Upper lobe of left lung (tissue), 6 donors: ENCODE measurements at places on chromosomes 7 and 10.

GRCh38 chr7:2248984-2249694 lies 7.1 kb downstream of the NUDT1 start:
- no peaks in the 10 kb centered on the region for H3K27me3 ChIP-seq
- no peak overlapping the region for H3K4me3 ChIP-seq
- H3K36me3 ChIP-seq, result peaks cover 9% of the 10 kb centered on the region
- H3K27ac ChIP-seq, result peak overlapping the region; percentile 26

DNA sequence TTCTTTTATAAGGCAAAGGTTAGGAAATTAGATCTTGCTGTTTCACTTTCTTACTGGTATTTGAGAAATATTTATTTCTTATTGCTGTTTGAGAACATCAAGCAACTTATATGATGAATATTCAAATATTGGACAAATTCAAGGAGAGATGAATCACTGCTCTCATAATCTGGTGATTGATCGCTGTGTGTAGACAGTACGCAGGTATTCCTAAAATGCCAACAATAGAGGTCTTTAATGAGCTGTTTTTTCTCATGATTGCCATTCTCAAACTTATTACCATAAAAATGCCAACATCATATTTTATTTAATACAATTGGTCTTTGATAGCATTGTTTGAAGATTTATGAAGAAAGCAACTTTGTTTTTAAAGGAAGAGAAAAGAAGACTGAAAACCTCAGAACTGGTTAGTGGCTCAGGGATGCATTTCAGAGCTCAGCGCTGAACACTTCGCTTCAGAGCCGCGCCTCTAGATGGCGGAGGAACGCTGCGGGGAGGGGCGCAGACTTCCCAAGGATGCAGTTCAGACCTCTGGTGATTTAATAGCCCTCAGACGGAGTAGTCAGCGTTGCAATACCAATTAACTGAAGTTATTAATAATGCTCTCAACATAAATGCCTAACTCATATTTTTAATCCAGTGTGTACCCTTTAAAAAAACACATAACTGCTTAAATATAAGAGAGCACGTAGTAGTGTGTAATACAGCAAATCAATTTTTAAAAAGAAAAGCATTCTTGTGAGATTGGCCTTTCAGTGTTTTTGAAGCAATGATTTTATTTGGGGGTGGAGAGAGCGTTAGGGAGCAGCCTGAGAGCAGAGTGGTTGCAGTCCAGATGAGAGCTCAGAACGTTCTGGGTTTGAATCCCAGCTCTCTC lies 38.5 kb upstream of the STEAP4 start:
- H3K27me3 ChIP-seq, result no peaks in the 10 kb centered on the region
- H3K4me3 ChIP-seq, result no peak overlapping the region
- no peaks in the 10 kb centered on the region for H3K4me1 ChIP-seq
- peak; percentile 75 for DNase-seq

GRCh38 chr7:43439631-43440401 lies 143.1 kb upstream of the STK17A start:
- no peak overlapping the region for H3K27ac ChIP-seq
- H3K4me1 ChIP-seq, result no peaks in the 10 kb centered on the region
- H3K36me3 ChIP-seq, result no peaks in the 10 kb centered on the region
- DNase-seq, result peak; percentile 27
- H3K4me3 ChIP-seq, result no peak overlapping the region
- no peaks in the 10 kb centered on the region for H3K27me3 ChIP-seq

GRCh38 chr10:114698271-114699061 lies 40.4 kb upstream of the ABLIM1 start:
- H3K36me3 ChIP-seq, result no peaks in the 10 kb centered on the region
- H3K4me1 ChIP-seq, result peaks cover 8% of the 10 kb centered on the region
- no peak for DNase-seq
- H3K27ac ChIP-seq, result no peak overlapping the region
- H3K27me3 ChIP-seq, result no peaks in the 10 kb centered on the region
- no peak overlapping the region for H3K4me3 ChIP-seq

GRCh38 chr10:16545116-16545736 lies 23.5 kb upstream of the C1QL3 start:
- no peak for DNase-seq
- no peaks in the 10 kb centered on the region for H3K36me3 ChIP-seq
- H3K27ac ChIP-seq, result no peak overlapping the region

DNA sequence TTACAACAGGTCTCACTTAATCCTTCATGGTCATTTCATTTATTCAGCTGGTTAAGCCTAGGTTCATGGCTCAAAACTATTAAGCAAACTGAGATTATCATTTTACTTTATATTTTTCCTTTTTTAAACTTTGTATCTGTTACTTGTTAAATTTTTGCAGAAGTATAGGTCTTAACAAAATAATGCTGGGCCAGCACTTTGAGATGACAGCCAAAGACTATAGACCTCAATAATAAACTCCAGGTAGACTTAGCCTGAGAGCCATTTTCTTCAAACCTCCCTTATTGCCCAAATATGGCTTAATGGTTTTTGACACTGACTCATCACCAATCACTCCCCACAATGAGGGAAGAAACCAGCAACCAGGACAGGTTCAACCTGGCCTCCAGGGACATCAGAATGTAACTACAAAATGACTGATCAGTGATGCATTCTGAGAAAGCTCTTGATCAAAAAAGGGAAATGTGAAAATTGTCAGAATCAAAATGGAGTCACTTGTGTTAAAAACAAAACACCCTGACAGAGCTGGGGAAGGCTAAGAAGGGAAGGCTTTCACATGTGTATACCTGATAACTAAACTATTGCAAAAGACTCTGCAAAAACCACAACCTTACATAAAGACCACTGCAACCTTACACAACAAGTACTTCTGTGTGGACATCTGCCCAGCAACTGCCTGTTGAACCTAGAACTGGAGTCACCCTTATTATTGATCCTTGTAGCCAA lies 2.1 kb upstream of the CCDC126 start:
- H3K4me1 ChIP-seq, result peaks cover 10% of the 10 kb centered on the region
- no peaks in the 10 kb centered on the region for H3K36me3 ChIP-seq
- no peak overlapping the region for H3K4me3 ChIP-seq
- H3K27ac ChIP-seq, result no peak overlapping the region

DNA sequence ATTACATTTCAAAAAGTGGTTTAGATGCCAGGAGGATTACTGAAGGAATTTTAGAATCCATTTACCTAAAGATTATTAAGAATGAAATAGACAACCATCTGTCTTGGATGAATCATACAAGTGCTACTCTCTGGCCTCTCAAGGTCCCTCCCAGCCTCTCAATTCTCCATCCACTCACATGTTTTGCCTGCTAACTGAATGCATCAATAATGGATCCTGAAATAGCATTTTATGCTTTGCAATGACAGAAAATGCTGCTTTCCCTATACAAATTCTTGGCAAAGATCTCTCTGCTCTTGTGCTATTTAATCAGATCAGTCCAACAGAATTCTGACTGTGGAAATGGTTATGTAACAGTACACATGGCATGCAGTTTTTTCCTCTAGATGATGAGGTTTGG lies 68.1 kb downstream of the HBP1 start:
- no peaks in the 10 kb centered on the region for H3K4me1 ChIP-seq
- H3K36me3 ChIP-seq, result no peaks in the 10 kb centered on the region
- no peak for DNase-seq
- H3K27me3 ChIP-seq, result no peaks in the 10 kb centered on the region

- no peaks in the 10 kb centered on the region for H3K27me3 ChIP-seq
- H3K36me3 ChIP-seq, result no peaks in the 10 kb centered on the region
- no peak overlapping the region for H3K4me3 ChIP-seq
- H3K4me1 ChIP-seq, result no peaks in the 10 kb centered on the region
Observed at GRCh38 chr7:37081436-37081835, 357.1 kb upstream of the AOAH start.
